ENCODE measurements at places on chromosomes 16 and 17.

- no peak for DNase-seq
Observed at GRCh38 chr17:72030067-72030899, 90.5 kb upstream of the SOX9 start.

DNA sequence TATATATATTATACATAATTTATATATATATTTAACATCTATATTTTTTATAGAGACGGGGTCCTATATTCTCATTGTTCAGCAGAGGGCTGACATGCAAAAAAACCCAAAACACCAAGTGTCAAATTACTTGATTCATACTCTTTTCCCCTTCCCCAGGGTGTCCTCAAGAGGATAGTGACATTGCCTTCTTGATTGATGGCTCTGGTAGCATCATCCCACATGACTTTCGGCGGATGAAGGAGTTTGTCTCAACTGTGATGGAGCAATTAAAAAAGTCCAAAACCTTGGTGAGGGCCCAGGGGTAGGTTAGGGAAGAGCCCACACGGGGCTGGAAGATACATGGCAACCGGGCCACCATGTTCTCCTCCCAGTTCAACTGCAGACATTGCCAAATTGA, 11.0 kb downstream of the ITGAM start:
- no peak for DNase-seq

- no peak for DNase-seq
Observed at GRCh38 chr16:53068423-53068833, 13.6 kb downstream of the CHD9 start.

DNA sequence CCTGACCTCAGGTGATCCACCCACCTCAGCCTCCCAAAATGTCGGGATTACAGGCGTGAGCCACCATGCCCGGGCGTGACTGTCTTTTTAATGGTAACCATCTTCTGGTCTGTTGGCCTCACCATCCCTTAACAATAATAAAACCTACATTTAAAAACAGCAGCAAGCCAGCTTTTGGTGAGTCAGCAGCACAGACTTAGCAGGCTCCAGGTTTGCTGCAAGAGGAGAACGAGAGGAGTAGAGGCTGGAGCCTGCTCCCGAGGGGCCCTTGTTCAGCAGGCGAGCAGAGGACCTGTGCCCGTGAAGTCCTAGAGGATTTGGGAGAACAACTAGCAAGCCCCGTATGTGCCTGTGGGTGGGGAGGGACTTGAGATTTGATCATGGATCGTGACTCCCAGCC, 35.7 kb downstream of the MYH13 start:
- no peak for DNase-seq

- no peak for DNase-seq
Observed at GRCh38 chr17:65533852-65534457, 27.5 kb downstream of the AXIN2 start.

- DNase-seq = no peak
Observed at GRCh38 chr17:73541111-73541510, 103.1 kb downstream of the SDK2 start.

GRCh38 chr16:83809092-83809491, 1.3 kb downstream of the HSBP1 start:
- DNase-seq = no peak

DNA sequence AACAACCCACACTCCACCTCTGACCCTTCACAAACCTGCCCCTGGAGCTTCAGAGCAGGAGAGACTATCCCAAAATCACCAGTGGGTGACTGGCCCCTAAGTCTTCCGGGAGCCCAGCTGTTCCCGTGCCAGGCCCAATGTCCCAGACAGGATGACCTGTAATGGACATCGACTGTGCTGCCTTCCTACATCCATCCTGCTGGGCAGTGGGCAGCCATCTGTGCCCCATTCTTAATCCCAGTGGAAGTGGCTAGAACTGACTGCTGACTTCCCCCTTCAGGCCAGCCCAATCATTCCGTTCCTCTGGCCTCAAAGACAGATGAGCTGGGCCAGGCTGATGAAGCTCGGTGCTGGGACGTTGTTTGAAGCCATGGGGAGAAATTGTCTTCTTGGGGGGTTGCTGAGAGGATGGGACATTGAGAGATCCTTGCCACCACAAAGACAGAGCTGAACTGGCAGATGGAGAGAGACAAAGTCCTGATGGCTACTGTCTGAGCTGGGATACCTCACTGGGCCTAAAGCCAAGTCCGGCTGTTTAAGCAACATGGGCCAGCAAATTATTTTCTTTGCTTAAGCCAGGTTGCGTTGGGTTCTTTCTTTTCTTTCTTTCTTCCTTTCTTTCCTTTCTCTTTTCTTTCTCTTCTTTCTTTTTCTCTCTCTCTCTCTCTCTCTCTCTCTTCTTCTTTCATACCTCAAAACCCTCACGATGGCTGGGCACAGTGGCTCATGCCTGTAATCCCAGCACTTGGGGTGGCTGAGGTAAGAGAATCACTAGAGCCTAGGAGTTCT, 17.9 kb upstream of the ALOX15B start:
- no peak for DNase-seq

DNA sequence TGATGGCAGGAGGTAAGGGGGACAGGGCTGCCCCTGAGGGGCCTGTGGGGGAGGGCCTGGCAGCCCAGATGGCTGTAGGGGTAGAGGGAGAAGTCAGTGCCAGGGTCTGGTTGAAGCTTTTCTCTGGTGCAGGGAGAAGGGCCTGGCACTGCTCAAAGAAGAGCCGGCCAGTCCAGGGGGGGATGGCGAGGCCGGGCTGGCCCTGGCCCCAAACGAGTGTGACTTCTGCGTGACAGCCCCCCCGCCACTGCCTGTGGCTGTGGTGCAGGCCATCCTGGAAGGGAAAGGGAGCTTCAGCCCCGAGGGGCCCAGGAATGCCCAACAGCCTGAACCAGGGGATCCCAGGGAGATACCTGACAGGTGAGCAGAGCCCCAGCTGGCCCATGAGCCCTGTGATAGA, 2.8 kb upstream of the NOL3 start:
- DNase-seq = no peak

- DNase-seq = no peak
Observed at GRCh38 chr17:78104540-78104941, 24.0 kb downstream of the TMC6 start.

GRCh38 chr17:79249929-79250521, 175.4 kb downstream of the ENGASE start:
- no peak for DNase-seq

- DNase-seq = peak; percentile 58
Observed at GRCh38 chr17:77736199-77736585, 222.3 kb upstream of the TNRC6C start.

DNA sequence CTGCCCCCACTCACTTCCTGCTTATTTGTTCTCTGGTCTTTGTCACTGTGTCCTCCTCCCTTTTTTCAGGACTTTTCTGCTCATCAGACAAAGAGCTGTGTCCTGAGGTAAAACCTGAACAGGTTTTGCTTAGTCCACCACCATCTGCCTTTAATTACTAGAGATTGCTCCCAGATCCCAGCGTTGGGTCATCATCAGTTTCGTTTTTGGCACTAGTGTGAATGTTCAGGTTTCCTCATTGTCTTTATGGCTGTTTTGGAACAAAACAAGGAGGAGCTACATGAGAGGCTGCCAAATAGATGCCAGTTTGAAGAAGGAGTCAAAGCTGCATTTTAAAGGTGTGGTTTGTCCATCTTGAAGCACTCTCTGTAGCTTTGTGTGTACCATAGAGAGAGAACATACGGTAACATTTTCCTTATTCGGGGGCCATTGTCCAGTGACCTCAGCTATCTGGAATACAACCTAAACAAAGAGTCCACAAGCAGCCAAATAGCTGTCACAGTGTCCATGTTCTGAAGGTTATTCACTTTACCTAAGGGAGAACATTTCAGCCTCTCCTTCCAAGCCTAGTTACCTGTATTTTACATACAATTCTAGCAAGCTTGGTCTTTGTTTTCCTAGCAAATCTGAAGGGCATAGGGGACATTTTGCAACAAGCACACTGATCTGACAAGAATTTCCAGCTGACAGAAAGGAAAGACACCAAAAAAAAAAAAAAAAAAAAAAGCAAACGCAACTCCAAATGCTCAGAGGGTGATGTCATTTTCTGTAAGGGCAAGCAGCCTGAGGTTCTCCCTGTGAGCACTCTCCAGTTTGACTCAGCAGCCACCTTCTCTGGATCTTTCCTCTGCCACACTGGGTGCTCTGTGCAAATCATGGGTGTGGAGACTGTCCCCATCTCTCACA, 196.1 kb downstream of the NTN1 start:
- DNase-seq = no peak

GRCh38 chr17:62119373-62119772, 54.3 kb upstream of the MED13 start:
- no peak for DNase-seq

DNA sequence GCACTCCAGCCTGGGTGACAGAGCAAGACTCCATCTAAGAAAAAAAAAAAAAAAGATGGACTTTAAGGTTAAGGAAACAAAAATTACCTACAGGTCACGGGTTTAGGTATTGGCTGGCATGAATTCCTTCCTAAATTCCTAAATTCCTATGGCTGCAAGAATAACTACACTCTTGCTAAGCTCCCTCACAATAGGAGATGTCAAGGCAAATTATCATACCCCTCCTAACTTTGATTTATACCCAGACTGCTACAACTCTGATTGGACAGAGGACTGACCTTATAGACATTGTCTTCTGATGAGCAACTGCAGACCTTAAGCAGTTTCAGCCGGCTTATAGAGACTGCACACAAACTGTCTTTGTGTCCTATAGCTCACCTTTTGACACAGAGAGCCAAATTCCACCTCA, 25.1 kb upstream of the TMC7 start:
- no peak for DNase-seq

DNA sequence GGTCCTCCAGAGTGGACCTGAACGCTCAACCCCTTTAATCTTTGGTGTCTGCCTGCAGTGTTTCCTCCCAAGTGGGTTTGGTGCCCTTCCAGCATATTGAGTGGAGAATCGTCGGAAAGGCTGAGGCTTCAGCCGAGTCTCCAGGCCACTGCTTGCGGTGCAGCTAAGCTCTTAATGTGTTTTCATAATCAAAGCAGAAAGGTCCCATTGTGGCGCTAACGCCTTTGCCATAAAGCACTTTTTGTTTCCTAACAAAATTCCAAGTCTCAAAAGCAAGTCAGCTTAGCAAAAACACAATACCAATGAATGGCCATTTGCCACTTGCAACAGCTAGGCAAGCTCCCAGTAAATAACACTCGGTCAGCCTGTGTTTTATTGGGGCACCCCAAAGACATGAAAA, 57.6 kb downstream of the KSR1 start:
- no peak for DNase-seq

GRCh38 chr17:64385187-64386083, 5.2 kb downstream of the PECAM1 start:
- DNase-seq = no peak

DNA sequence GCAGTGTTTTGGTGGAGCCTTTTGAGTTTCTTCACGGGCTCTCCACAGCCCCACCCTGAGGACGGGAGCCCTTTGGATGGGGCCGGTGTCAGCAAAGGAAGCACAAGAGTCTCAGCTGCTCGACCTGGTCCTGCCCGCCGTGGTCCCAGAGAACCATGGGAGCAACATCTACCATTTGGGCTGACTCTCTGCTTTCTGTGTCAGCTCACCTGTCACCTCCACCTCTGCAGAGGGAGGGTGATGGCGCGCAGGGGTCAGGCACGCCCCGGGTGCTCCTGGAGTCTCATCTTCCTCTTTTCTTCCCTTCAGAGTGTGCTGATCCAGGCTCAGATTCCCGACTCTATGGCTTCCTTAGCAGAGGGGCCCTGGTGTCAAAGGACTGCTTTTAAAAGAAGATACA, 171.7 kb downstream of the LAT start:
- no peak for DNase-seq

- peak; percentile 16 for DNase-seq
Observed at GRCh38 chr16:23408242-23408822, 44.7 kb downstream of the COG7 start.

- no peak for DNase-seq
Observed at GRCh38 chr17:58367461-58367860, 15.5 kb upstream of the SUPT4H1 start.

- peak; percentile 32 for DNase-seq
Observed at GRCh38 chr17:30318155-30318554, 15.7 kb downstream of the TMIGD1 start.

DNA sequence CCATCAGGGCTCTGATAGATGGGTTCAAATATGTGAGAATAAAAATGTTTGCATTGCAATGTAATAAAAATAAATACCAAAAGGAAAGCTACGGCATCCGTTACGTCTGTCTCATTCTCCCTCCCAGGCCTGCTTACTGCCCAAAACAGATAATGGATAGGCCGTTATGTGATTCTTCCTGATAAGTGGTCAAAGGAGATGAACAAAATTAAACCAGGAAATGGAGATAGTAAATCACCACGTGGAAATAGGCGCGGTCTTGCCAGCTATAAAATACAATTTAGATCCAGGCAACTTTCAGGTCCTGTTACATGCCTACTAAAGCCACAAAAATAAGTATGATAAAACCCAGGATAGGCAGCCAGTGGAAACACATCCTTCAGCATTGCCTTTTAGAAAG, 49.5 kb upstream of the CCL1 start:
- no peak for DNase-seq

DNA sequence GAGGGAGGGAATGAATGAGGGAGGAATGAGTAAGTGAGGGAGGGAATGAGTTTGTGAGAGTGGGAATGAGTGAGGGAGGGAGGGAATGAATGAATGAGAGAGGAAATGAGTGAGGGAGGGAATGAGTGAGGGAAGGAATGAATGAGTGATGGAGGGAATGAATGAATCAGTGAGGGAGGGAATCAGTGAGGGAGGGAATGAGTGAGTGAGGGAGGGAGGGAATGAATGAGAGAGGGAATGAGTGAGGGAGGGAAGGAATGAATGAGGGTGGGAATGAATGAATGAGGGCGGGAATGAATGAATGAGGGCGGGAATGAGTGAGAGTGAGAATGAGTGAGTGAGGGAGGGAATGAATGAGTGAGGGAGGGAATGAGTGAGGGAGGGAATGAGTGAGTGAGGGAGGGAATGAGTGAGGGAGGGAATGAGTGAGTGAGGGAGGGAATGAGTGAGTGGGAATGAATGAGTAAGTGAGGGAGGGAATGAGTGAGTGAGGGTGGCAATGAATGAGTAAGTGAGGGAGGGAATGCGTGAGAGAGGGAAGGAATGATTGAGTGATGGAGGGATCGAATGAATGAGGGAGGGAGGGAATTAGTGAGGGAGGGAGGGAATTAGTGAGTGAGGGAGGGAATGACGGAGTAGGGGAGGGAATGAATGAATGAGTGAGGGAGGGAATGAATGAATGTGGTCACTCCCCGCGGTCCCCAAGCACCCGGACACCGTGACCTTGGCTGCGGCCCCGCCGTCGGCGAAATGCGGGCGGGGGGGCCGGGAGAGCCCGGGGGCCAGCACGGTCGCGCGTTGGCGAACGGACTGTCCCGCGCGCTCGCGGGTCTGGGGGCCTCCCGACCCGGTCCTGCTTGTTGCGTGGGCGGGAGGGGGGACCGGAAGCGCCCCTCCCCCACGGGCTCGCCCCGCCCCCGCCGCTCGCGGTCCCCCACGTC, 1.1 kb upstream of the UBE2I start:
- no peak for DNase-seq

- no peak for DNase-seq
Observed at GRCh38 chr17:69796078-69796477, 278.9 kb upstream of the KCNJ16 start.

- DNase-seq = no peak
Observed at GRCh38 chr17:73103641-73104335, 11.3 kb upstream of the SLC39A11 start.

Data from NCI-H2081 (cell line).